ENCODE measurements at places on chromosomes 3 and 15.
A peak's percentile ranks its signal among the peaks of the same experiment; 100 is the strongest.

DNA sequence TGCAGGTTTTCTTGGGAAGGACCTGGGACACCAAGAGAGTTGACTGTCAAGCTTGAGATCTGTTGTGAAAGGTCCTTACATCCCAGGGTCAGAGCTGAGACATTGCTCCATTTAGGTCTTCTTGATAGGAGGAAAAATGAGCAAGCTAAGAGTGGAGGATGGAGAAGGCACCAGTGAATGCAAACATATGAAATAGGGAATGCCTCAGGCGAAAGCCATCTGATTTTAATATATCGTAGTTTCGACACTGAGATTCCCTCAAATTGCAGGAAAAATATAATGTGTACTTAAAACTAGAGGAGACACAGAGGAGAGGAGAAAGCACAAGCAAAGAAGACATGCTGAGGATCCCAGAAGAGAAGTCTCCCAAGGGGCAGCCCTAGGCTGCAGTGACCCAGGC lies 85.5 kb downstream of the TM4SF4 start:
- no peak for DNase-seq

GRCh38 chr3:8841472-8841871 lies 72.1 kb upstream of the OXTR start:
- no peak for DNase-seq

GRCh38 chr3:72520690-72521308 lies 327.4 kb downstream of the SHQ1 start:
- no peak for DNase-seq

- DNase-seq = peak; percentile 38
Measured at GRCh38 chr3:10173926-10174435, 9.3 kb downstream of the IRAK2 start.

GRCh38 chr3:24242012-24242698 lies 252.5 kb downstream of the THRB start:
- DNase-seq = peak; percentile 23

DNA sequence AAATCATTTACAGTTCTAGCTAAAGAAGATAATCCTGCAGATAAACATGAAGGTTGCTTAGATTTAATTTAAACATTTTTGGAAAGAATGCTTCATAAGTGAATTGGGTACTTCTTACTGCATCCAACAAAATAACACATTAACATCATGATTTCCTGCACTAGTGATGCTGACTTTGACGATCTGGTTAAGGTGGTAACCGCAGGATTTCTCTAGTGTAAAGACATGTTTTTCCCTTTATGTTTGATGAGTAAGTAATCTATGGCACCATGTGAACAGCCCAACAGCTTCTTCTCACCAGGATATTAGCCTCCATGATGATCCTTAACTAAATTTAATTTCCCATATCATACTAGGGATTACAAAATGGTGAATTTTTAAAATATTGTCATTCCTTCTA lies 14.1 kb downstream of the SPPL2A start:
- DNase-seq = no peak

- no peak for DNase-seq
Measured at GRCh38 chr15:68183616-68184315, 21.4 kb downstream of the CALML4 start.

DNA sequence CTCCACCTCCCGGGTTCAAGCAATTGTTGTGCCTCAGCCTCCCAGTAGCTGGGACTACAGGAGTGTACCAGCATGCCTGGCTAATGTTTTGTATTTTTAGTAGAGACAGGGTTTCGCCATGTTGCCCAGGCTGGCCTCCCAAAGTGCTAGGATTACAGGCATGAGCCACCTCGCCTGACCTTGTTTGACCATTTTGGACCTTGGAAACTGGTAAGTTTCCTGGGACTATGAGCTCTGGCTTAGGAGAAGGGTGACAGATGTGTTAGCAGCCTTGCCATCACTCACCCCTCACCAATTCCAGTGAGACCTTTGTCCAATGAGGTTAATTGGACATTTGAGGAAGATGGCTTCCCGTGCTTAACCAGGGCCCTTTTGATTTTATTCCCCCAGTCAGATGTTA lies 19.9 kb downstream of the DNASE1L3 start:
- no peak for DNase-seq

DNA sequence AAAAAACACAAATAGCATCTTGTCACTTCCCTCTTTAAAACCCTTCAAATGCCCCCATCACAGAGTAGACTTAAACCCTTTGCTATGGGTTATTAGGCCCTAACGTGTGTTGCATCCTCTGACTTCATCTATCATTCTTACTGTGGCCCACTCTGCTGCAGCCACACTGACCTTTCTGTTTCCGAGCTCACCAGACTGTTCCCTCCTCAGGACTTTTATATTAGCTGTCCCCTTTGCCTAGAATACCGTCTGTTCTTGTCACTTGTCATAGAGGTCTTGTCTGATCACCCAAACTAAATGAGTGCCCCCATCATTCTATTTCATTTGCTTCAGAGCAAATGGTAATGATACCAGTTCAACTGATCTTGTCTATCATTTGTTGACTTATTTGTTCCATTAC lies 877 bp upstream of the FEM1B start:
- DNase-seq = no peak

DNA sequence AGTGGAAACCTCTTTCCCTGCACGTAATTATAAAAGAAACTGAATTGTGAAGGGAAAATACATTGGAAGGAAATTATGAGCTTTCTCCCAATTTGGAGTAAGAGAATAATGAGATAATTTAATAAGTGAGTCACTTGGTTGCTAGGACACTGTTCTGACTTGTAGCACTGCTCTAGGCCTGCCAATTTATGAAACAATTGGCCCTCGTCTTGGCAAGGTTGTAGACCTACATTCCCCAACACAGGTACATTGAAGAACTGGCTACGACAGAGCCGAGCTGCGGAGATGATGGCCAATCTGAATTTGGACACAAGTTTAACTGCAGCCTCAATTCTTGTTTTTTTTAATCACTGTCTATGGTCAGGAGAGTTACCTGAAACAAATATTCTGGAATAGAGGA lies 674.1 kb downstream of the MECOM start:
- no peak for DNase-seq

DNA sequence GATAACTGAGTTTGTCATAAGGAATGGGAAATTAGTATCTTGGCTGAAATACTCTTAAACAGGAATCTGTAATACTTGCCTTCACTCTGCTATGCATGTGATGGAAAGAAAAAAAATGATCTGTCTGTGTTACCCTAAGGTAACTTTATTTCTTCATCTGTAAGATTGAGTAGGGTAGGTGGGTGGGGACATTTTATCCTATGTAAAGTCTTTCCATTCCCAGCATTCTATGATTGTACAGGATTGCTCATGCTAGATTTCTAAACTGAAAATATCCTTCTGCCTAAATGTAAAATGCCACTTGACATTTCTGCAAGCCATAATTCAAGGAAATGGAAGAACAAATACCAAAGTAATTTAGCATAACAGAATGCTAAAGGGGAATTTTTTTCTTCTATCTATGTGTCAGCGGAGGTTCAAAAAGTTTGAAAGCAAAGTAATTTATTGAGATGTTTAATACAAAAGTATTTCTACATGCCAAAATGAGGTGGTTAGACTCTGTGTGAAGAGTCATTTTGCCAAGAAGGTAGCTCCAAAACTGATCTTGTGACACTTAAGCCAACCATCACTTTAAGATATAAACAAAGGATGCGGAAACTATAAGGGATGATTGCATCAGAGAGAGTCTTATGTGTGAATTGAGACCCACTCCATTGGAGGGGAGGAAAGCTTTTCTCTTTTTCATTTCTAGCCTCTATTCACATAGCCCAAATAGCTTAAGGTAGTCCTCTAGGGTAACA lies 46.6 kb upstream of the SERPINI2 start:
- DNase-seq = no peak

DNA sequence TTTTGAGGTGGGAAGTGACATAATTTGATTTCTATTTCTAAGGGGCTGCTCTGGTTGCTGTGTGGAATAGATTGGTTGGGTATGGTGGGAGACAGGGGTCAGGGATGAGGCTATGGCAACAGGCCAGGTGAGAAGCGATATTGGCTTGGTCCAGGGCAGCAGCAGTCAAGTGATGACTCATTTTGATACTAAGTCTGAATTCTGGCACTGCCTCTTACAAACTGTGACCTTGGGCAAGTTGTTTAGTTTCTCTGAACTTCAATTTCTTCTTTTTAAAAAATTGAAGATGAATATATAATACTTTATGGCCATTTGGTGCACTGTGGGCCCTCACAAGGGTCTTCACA lies 40.4 kb upstream of the CLSTN2 start:
- no peak for DNase-seq

DNA sequence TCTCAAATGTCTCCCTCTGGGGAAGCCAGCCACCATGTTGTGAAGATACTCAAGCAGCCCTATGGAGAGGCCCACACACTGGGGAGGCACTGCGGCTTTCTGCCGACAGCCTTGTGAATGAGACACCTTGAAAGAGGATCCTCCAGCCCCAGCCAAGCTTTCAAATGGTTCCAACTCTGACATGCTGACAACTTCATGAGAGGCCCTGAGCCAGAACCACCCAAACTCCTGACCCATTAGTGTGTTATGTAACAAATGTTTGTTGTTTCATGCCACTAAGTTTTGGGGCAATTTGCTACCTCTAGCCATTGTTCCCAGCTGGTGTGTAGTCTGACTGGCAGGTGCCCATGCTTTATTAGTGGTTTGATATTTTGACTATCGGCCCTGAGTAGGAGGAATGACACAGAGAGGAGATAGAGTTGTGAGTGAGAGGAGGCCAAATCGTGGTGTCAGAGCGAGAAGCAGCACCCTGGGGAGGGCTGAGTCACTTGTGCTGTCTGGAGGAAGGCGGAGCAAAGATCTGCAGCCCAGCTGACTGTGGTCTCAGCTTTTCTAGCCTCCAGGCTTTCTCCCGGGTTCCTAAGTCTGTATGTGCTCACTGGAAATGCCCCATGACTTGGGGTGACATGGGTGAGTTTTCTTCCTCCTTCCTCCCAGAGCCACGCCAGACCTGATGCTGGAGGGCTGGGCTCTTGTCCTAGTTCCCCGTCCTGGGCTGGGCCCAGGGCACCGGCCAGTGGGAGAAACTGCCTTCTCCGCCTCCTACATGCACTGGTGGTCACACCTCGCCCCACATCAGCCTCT lies 56.7 kb upstream of the BLM start:
- no peak for DNase-seq

- DNase-seq = no peak
Measured at GRCh38 chr3:57985176-57985983, 22.8 kb upstream of the FLNB start.

GRCh38 chr3:134029734-134030378 lies at the start of gene SLCO2A1:
TSS of gene SLCO2A1 (minus strand) at chr3:134029925. CDS start at chr3:134029802, 123 bp downstream.
- no peak for DNase-seq

DNA sequence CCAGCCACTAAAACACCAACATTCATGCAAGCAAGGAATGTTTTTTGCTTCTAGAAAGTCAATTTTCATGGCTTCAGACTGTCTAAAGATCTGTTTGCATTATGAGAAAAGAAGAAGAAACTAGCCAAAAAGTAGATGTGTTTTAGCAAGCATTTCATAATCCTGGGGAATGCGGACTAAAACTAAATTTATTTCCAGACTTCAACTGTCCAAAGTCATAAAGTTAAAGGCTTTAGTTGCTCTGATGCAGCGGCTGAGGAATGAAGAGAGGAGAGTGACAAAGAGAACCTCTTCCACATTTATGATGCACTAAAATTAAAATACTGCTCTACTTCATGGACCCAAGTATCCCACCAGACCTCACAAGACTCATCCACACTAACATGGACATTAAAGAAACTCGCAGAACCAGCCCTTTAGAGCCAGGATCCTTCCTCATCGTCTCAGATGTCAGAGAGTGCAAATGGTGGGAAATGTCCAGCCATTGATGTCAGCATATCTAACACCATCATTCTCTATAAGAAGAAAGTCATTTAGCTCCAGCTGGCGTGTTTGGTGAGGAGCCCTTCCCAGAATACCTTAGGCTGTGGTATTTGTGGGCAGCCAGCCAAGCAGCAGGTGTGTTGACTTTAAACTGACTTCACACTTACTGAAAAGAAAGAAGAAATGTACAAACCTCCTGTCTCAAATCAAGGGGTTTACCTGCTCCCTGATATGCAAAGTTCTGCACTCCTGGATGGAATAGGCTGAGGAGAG lies 17.4 kb downstream of the FYCO1 start:
- no peak for DNase-seq

DNA sequence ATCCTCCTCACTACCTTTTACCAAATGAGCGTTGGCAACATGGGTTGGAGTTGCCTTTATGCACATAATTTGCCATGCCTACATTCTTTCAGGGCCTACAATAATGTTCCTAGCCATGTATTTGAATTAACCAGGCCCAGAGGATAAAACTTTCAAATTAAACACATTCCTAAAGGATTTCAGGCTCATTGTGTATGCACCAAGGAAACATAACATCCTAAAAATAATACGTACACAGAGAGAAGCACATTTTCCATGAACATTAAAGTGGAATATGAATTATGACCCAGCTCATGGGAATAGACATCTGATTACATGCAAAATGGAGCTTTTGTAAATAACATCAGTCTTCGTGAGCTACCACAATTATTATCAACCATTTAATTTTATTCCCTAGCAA lies 203.3 kb downstream of the RORA start:
- DNase-seq = no peak

- no peak for DNase-seq
Measured at GRCh38 chr3:119279101-119279554, 15.1 kb upstream of the ARHGAP31 start.

- DNase-seq = no peak
Measured at GRCh38 chr3:177401375-177401774, 204.1 kb upstream of the TBL1XR1 start.

Measured in hippocampal formation (tissue), 2 donors.